Activated naive CD4-positive, alpha-beta T cell treated with anti-CD3 and anti-CD28 coated beads, Interleukin-2, amount 50 U/mL, for 16 hours (primary cell): ENCODE measurements at places on chromosomes 12 and 14.

- no peak for DNase-seq
Observed at GRCh38 chr14:50530358-50530757, 2.0 kb downstream of the MAP4K5 start.

DNA sequence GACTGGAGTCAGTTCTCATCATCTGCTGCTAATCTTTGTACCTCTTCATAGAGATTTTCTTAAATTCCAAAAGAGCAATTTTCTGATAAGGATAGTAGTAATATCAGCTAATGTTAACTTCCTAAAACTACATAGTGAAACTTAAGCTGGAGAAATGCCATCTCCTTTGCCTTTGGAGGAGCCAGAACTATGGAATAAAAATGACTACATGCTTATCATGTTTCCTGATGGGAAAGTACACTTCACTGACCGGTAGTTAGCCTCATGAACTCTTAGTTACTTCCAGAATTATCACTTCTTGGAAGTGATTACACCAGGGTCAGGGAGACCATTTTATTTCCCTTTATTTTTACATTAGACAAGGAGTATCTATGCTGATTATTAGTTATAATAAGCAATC, 1222.1 kb upstream of the TMEM132C start:
- no peak for DNase-seq

- DNase-seq: no peak
Observed at GRCh38 chr14:37553935-37554550, 41.0 kb downstream of the FOXA1 start.

DNA sequence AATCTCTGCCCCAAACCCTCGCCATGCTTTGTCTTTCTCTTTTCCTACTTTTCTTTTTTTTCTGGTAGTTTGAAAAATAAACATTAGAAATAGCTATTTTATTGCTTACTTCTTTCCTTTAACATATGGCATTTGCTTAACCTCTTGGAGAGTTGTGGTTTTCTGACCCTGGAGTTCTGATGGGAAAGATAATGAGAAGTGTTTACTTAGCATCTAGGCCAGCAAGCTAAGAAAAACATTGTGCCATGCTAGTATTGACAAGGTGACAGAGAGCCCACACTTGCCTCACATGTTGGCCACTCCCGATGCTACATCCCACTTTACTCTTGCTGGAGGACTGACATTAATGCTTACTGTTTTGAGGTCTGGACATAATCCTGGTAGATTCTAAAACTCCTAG, 886.2 kb downstream of the DIO2 start:
- no peak for DNase-seq

- DNase-seq: no peak
Observed at GRCh38 chr14:104688505-104689108, 811 bp upstream of the INF2 start.

DNA sequence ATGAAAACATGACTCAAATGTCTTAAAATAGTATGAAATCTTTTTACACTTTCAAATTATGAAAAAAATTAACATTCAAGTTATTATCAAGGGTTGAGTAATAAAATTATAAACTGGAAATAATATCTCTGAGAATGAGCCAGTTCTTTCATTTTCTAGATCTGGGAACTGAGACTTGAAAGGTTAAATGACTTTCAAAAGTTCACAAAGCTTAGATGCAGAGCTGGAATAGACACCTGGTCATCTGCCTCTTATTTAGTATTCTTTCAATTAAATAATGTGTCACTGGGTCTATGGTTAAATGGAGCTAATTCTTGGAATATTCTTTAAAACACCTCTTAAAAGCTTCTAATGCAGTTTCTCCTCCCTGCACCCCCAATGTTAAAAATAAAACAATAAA, 86.6 kb downstream of the CDK17 start:
- DNase-seq: no peak

DNA sequence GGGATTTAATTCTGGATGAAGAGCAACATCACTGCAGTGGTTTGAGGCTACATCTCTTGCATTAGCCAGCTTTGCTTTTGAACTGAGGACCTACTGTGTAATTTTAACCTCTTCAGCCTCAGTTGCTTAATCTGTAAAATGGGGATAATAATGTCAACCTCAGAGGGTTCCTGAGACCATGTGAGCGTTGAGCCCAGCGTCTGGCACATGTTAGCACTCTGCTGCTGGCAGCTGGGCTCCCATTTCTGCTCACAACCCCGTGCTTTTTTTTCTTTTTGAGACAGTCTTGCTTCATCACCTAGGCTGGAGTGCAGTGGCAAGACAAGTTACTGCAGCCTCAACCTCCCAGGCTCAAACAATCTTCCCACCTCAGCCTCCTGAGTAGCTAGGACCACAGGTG, 31.6 kb downstream of the TESC start:
- DNase-seq: no peak

DNA sequence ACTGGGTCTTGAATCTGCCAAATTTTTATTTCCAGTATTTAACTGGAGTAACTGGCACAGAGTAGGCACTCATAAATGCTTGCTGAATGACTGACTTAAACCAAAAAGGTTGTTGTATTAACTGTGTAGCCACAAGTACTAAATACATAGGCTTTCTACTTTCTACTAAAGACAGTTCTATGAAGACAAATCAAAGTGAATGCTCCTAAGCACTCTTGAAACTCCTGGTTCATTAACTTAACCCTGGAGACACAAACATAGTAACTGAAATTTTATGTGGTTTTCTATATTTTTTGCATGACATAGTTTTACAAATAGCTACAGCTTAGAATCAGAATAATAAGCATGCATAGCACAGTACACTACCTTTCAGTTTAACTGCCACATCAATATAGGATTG, 70.4 kb downstream of the TXNDC16 start:
- no peak for DNase-seq

DNA sequence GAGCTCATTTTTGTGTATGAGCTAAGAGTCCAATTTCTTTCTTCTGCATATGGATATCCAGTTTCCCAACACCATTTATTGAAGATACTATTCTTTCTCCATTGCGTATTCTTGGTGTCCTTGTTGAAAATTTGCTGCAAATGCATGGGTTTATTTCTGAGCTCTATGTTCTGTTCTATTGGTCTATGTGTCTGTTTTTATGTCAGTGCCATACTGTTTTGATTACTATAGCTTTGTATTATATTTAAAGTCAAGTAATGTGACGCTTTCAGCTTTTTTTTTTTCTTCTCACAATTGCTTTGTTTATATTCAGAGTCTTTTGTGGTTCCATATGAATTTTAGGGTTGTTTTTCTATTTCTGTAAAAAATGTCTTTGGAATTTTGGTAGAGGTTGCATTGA, 247.1 kb upstream of the TBX3 start:
- no peak for DNase-seq

GRCh38 chr12:41443690-41444089, 255.6 kb downstream of the PDZRN4 start:
- DNase-seq: no peak

GRCh38 chr12:48329199-48329939, 21.4 kb downstream of the ZNF641 start:
- no peak for DNase-seq

DNA sequence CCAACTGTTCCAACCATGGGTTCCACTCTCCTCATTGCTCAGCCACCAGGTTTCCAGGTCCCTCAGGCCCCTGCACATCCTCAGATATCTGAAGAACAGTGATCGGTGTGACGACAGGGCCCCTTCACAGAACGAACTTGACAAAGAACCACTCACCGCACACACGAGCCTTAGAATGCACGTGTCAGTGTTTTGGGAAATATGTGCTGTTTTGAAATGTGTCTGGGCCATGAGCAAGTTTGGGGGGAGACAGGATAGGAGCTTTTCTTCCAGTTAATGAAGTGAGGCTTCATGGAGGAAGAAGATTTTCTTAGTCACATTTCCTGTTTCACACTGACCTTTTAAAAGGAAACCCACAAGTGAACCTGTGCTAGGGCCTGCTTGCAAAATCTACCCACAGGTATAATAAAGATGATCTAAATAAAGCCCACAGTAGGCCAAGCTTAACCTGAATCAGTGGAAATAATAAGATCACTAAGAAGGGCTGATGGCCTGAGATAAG, 58.6 kb downstream of the ZFP36L1 start:
- no peak for DNase-seq

- no peak for DNase-seq
Observed at GRCh38 chr12:31507966-31508365, 83.0 kb downstream of the DENND5B start.

DNA sequence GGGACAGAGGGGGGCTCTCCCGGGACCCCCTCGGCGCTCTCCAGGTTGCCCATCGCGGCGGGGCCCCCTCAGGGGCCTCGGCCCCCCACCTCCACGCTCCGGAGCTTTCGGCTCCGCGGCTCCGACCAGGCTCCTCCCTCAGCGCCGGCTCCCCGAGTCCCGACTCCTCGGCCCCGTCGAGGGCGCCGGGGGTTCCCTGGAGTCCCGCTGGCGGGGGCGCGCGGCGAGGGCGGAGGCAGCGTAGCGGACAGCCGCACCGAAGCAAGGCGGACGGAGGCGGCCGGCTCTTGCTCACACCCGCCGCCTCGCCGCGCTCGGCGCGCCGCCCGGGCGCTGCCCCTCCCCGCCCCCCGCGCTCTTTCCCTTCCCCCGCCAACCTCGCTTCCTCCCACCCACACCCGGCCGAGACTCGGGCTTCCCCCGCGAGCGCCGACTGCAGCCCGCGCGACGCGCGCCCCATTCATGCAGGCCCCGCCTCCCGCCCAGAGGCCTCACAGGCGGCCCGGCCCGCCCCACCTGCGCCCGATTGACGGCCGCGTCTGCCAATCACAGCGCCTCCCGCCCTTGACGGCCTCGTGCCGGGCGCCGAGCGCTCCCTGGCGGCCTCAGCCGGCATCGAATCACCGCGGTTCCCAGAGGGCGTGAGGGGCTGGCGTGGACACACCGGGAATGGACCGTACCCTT, at the start of gene FMNL3:
Gene FMNL3 (minus strand): TSS at position 278 of the 684 bp plus-strand sequence. CDS start 225 bp downstream, at position 53.
- peak; percentile 99 for DNase-seq

DNA sequence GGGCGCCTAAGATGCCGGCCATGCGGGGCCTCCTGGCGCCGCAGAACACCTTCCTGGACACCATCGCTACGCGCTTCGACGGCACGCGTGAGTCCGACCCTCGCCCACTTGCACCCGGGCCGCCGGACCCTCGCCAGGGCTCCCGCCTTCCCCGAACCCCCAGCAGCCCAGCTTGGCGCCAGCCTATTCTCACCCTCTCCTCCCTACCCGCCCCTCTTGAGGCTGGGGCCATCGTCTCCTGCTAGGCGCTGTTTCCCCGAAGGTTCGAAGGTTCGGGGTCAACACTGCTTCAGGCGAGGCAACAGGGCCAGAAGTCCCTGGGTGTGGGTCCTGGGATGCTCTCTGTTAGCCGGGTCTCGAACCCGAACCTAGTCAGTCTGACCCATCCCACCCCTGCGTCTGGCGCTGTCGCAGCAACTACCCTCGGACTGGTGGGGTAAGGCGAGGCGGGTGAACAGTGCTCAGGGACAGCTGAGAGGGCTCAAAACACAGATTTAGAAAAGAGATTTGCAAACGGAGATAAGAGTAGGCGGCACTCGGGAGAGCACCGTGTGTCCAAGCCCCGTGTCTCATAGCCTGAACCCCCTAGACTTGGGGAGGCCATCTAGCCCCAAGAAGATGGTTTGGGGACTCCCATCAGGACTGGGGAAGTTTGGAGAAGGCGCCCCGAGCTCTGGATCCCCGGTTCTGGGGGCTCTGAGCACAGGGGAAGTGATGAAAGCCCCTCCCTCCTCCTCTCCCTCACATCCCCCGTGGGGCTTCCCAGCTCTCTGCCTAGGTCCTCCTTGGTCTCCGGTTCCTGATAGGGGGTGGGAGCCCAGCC, 787 bp downstream of the KCNH3 start:
- DNase-seq: no peak

DNA sequence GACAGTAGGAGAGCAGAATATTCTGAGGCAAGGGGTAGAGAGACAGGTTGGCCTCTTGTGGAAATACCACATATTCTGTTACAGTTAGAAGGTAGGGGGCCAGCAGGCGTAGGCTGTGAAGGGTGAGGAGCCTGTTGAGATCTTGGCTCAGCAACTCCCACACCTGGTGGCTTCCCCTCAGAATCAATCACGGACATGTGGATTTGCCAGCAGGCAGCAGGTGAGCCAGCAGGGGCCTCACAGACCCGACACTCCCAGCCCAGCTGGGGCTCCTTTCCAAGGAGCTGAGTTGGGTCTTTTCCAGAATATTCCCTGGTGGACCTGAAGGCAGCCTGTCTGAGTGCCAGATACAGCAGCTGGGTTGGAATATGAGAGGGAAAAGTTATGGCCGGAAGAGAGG, 150.0 kb upstream of the CRY1 start:
- no peak for DNase-seq

GRCh38 chr14:77485256-77485655, 13.4 kb downstream of the ISM2 start:
- DNase-seq: no peak

GRCh38 chr14:89720076-89720687, 234.3 kb downstream of the EFCAB11 start:
- DNase-seq: no peak

DNA sequence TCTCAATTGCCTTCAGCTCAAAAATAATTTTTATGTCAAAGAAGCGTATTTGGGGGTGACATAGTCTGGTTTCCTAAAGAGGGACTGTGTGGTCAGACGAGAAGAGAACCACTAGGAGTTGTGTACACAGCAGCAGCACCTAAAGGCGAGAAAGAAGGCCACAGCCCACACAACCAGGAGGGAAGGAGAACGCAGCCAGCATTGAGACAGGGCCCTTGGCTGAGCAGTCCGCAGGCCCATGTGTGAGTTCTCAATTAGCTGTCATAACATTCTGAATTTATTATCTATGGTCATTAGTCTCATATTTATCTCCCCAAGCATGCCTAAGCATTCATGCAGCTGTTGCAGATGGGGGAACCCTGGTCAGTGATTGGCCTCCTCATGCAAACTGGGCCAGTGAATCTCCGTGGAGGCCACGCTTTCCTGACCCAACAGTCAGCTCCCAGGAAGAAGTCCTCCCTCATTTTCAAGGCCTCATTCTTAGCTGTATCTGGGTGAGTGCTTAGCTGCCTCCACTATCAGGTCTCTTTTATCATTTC, 81.2 kb upstream of the ATF7IP start:
- DNase-seq: no peak

GRCh38 chr12:65152012-65152411, 17.4 kb upstream of the LEMD3 start:
- no peak for DNase-seq

DNA sequence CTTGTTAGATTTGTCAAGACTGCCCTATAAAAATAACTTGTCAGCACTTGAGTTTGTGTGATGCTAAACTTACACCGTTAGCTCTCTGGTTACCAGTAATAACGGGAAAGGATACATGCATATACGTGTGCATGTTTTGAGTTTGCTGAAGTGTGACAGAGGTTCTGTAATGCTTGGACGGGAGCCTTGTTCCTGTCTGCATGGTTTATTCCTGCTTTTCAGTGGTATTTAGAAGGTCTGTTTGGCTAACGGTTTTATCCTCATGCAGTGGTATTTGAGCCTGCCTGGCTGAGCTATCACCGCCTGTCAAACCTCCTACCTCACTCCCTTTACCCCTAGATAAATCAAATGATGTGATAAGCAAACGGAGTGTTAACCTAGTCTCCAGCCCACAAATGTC, 305.6 kb downstream of the GALC start:
- DNase-seq: no peak

DNA sequence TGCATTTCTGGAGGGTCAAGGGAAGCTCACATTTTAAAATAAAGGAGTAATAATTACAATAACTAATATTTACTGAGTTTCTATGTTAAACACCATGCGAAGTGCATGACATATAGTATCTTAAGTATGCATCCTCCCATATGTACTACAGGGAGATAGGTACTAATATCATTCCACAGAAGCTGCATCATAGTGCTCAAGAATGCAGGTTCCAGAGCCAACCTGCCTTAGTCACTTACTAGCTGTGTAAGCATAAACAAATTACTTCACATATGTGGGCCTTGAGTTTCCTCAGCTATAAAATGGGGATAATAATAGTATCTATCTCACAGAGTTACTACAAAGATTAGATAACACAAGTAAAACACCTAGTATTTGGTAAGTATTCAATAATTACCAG, 18.3 kb downstream of the ARMH4 start:
- no peak for DNase-seq
